ENCODE measurements at places on chromosomes 5 and 9. TPM values are rescaled to one million over a fixed set of nuclear protein-coding genes. Genes with fewer than 3 reads are reported as not detected.

Gene DMRT3
- not detected for total RNA-seq

Gene PCDHGA6
- total RNA-seq, result 2.9 TPM

Gene STXBP1
- 63.0 TPM for total RNA-seq

Gene XRCC4
- 6.2 TPM for total RNA-seq

Gene ITK
- total RNA-seq, result 8.1 TPM

Gene PTGES
- total RNA-seq, result 9.8 TPM

DNA sequence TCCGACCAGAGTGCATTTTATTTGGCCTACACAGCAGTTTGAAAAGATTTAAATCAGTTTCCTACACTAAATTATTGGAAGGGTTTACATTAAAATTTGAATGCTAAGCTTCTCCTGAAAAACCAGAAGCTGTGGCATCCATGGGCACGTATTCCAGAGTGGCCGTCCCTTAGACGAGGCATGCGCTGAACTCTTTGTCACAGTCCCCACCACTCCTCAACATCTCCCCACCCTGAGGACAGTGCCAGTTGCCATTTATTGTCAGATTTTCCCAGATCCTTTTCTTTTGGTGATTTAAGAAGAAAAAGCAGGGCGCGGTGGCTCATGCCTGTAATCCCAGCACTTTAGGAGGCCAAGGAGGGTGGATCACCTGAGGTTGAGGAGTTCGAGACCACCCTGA, 39.9 kb upstream of the UNC5A start:
- DNase-seq, result peak; percentile 0

DNA sequence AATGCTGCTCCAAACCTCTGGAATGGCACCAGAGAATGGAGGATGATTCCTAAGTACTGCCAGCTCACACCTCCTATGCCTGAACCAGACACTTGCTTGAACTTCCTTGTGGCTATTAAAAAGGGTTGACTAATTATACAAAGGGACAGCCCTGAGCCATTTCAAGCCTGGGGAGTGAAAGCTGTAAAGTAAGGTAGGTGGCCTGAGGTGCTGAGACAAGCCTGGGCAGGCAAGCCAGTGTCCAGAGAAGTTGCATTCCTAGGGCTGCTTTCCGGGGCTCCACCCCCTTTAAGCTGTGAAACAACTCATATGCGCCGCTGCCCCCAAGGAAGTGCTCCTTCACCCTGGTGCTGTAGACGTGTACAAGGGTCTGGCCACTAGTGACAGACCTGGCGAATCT, 79.9 kb upstream of the SLC1A3 start:
- no peak for DNase-seq

GRCh38 chr9:118529624-118530214, 825.5 kb downstream of the TLR4 start:
- no peak for DNase-seq

- no peak for DNase-seq
Observed at GRCh38 chr5:116795189-116795588, 220.6 kb upstream of the SEMA6A start.

- peak; percentile 6 for DNase-seq
Observed at GRCh38 chr5:61966296-61966955, 339.6 kb upstream of the KIF2A start.

GRCh38 chr5:38758774-38759600, 86.8 kb upstream of the OSMR start:
- DNase-seq, result no peak

DNA sequence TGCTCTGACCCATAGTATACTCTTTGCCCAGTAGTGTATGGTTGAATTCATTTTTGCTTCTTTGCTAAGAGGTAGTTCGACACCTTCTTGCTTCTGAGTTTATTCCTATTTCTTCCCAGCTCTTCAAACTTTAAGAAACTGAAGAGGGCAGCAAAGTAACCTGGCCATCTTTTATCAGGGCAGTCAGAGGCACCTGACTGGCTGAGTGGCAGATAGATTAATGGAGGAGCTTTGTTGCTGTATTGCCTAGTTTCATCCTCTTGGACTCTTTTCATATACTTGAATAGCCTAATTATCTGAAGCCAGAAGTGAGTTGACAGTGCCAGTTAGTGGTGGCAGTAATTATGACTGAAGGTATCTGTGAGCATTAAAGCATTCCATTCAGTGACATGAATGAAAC, 82.5 kb downstream of the UHRF2 start:
- no peak for DNase-seq

- DNase-seq, result no peak
Observed at GRCh38 chr5:181088289-181088688, 42.7 kb downstream of the OR2V1 start.

- peak; percentile 8 for DNase-seq
Observed at GRCh38 chr9:81716409-81716808, 27.1 kb upstream of the TLE1 start.

- no peak for DNase-seq
Observed at GRCh38 chr5:54799645-54800044, 185.7 kb downstream of the ESM1 start.

DNA sequence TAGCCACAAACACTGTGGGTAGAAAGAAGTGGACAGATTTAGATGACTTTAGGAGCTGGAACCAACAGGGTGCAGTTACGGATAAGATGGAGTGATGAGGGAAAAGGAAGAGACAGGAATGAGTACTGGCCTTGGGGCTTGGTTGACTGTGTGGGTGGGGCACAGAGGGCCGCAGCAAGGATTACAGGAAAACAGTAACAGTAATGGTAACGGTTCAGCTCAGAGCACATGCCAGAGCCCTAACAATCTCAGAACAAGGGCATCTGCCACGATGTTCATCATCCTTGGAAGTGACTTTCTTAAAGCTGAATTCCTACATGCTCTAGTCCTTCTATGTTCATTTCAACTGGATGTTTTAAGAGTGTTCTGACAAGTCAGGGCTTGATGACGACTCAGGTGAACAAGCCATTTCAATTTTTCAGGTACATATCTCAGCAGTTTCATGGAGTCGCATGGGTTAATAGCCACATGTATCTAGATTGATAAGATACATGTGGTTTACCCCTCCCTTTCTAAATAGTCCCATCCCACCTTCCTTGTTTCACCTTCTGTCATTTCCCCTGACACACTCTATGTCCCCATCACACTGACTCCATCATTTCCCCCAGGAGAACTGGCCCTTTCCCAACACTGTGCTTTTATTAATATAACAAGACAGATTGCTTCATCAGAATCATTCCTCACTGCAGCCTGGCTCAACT, 65.0 kb downstream of the CEMIP2 start:
- DNase-seq, result no peak

- DNase-seq, result no peak
Observed at GRCh38 chr5:72244862-72245371, 75.1 kb downstream of the MRPS27 start.

DNA sequence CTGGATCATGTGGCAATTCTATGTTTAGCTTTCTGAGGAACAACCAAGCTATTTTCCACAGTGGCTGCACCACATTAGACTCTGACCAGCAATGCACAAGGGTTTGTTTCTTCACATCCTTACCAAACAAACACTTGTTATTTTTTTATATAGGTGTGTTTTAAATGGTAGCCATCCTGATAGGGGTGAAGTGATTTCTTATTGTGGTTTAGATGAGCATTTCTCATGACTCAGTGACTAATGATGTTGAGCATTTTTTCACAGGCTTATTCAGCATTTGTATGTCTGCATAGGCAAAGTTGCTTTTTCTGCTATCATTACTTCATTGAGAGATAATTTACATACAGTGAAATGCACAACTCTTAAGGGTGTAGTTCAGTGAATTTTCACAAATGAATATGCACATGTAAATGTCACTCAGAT, 36.0 kb downstream of the ANKRD33B start:
- no peak for DNase-seq

- DNase-seq, result no peak
Observed at GRCh38 chr5:115086473-115086872, 83.2 kb downstream of the TRIM36 start.

- no peak for DNase-seq
Observed at GRCh38 chr5:148968311-148968710, 94.6 kb downstream of the SH3TC2 start.

GRCh38 chr5:171906703-171907590, 99.5 kb downstream of the FBXW11 start:
- DNase-seq, result no peak

GRCh38 chr9:34505370-34506120, 17.2 kb downstream of the ENHO start:
- no peak for DNase-seq

All from left lung (tissue), 14 donors.